Left renal cortex interstitium (tissue), 4 donors: ENCODE measurements at places on chromosomes 6 and 20. TPM values are rescaled to one million over a fixed set of nuclear protein-coding genes. Genes with fewer than 3 reads are reported as not detected.

- DNase-seq = no peak
Measured at GRCh38 chr6:70956451-70957283, at the start of gene B3GAT2. B3GAT2 (minus strand) TSS chr6:70957060; CDS start chr6:70956429, 631 bp downstream.

GRCh38 chr20:47773371-47773786 lies 11.9 kb downstream of the SULF2 start:
- no peak for DNase-seq

Gene LINC00237
- not detected for polyA plus RNA-seq

GRCh38 chr6:89133981-89134380 lies 11.9 kb upstream of the PM20D2 start:
- no peak for DNase-seq

- no peak for DNase-seq
Measured at GRCh38 chr6:123658848-123659247, 22.1 kb upstream of the TRDN start.

DNA sequence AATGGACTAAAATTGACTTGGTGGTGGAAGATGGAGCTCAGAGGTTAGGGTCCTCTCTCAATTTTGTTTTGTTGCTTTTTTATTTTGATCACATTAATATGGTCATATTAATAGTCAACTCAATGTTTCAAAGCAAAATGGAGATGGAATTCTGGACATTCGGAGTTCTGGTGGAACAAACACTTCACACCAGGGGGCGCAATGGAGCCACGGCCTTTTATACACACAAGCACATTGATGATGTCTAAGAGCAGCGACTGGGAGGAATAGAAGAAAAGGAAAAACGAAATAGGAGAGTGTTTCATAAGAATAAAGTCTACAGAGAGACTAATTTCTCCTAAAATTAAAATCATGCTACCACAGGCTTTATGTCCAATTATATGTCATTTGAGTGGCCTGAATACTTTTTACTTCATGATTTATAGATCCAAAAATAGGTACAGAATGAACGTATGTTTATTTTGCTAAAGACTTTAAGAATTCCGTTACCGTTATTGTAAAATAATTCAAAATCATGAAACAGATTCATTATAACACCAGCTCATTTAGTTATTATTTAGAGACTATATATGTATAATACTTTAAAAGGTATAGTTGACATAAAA lies 197.6 kb upstream of the SASH1 start:
- peak; percentile 66 for DNase-seq

DNA sequence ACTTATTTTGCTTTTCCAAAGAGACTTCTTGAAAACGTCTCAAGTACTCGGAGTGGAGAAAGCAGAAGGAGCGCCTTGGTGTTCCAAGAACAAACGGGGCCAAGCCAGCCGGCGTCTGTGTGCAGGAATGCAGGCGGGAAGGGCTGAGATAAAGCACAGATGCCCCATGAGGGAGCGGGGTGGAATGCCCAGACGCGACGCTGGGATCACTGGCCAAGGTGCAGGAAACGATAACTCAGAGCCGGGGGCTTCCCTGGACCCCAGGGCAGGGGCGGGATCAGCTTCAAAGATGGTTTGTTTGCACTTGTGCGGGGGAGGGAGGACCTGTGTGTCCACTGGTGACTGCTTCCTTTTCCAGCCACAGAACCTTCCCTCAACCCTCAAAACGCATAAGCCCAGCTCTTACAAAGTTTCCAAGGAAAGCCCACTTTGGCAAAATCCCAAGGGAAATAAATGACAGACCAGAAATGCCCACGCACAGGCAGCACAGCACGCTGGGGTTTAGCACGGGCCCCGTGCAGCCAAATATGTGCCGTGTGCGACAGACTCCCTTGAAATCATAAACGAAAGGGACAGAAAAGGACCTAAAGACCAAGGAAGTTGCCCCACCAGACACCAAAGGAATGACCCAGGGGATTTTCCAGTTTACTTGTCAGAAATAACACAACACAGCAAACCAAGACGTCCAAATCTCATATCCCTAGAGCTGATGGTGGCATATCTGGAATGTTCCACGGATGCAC lies 113.9 kb downstream of the NFATC2 start:
- DNase-seq = no peak

Gene PRKN
- polyA plus RNA-seq = 9.7 TPM

GRCh38 chr6:169188051-169188470 lies 65.6 kb downstream of the THBS2 start:
- no peak for DNase-seq

DNA sequence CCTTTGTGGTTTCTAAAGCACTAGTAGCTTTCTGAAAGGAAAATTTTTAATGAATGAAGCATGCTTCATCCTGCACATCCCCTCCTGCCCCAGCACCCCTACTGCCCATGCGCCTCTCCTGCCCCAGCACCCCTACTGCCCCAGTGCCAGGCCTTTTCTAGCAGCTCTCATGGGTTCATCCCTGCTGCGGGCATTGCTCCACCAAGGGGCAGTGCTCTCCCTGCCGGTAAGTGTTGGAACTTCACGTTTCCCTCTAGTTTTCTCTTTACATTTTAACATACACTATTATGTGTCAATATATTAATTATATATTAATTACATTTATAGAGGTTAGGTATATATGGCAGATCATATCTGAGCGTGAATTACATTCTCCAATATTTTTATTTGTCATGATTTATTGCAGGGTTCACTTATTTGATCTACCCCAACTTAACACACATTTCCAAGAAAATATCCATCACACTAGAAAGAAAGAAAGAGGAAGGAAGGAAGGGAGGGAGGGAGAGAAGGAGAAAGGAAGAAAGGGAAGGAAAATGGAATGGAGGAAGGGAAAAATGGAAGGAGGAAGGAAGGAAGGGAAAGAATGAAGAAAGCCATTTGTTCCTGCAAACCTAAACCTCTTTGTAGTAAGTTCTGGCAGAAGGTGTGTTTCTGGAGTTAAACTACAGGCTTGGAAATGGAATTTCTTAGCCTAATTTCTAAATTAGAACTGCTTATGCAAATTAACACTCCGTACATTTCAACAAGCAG lies 46.8 kb downstream of the CEP43 start:
- DNase-seq = no peak

- DNase-seq = no peak
Measured at GRCh38 chr6:170124836-170125235, 166.0 kb downstream of the DLL1 start.

- DNase-seq = no peak
Measured at GRCh38 chr6:141874930-141875602, 257.7 kb upstream of the GJE1 start.

GRCh38 chr6:168060521-168060931 lies 18.5 kb downstream of the FRMD1 start:
- no peak for DNase-seq

- no peak for DNase-seq
Measured at GRCh38 chr6:39420300-39421265, 98.1 kb upstream of the KCNK16 start.

DNA sequence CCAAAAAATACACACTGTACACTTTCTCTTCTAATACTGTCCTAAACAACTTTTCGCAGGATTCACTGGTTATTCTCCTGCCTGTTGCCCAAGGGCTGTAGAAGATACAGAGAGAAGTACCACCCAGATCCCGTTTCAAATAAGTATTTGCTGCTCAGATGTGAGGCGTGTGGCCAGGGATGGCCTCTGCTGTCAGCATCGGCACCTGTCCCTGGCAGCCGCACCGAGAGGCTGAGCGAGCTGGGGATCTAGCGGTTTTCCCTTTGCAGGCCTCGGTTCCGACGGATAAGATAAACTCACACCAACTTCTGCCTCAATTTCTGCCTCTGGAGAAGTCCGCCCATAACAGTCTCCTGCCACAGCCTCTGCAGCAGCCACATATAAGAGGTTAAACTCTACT lies 685.2 kb upstream of the AGPAT4 start:
- DNase-seq = no peak

Gene TCF15
- 1.4 TPM for polyA plus RNA-seq
